Amniotic stem cell (primary cell): ENCODE measurements at places on chromosomes 12 and 14.
A peak's percentile ranks its signal among the peaks of the same experiment; 100 is the strongest.

- DNase-seq = no peak
These were observed 6.2 kb upstream of the DHRS2 start for GRCh38 chr14:23629832-23630396.

DNA sequence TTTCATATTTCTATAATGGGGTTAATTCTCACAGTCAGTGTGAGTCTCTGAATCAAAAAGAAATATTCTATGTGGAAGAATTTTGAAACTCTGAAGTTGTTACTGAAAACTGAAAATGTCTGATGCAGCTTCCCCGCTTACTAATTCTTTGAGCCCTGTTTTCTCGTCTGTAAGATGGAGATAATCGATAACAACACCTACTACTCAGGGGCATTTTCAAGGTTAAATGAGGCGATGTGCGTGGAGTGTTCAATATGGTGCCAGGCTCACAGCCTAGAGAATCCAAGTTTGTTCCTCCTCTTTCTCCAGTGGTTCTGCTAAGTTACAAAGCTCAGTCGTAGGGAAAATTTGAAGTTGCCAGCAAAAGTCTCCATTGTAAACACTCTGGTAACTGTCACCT lies 391.4 kb downstream of the FUT8 start:
- DNase-seq = no peak

GRCh38 chr12:82930301-82930700 lies 243.6 kb downstream of the TMTC2 start:
- DNase-seq = no peak

- DNase-seq = no peak
These were observed 251.0 kb upstream of the FKBP4 start for GRCh38 chr12:2543801-2544200.

GRCh38 chr12:129585296-129585695 lies 318.5 kb downstream of the TMEM132D start:
- DNase-seq = no peak

GRCh38 chr12:51621156-51621922 lies 30.3 kb downstream of the SCN8A start:
- DNase-seq = no peak

GRCh38 chr12:65948320-65949008 lies 124.2 kb downstream of the HMGA2 start:
- peak; percentile 67 for DNase-seq
